COLO829 (cell line): ENCODE measurements at places on chromosomes 12 and 14.

GRCh38 chr12:19234981-19235871 is 105.7 kb downstream of the PLEKHA5 start:
- no peak for DNase-seq

DNA sequence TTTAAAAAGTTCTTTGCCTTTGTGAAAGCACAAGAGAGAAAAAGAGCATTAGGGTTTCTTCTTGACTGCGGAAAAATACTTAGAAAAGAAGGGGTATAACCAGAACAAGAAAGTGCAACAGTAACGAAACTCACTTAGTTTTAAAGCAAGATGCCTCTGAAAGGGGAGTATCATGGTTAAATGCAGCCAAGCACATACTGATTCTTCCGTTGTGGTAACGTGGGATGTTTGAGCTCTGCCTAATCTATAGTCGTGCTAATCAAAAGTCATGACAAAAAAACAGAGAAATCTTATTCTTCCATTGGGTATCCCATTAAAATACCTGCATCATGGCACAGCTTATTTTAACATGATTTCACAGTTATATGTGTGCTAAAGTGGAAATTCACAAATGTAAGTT is 187.8 kb upstream of the LRFN5 start:
- DNase-seq: no peak

GRCh38 chr12:19186722-19187661 is 57.5 kb downstream of the PLEKHA5 start:
- peak; percentile 42 for DNase-seq

DNA sequence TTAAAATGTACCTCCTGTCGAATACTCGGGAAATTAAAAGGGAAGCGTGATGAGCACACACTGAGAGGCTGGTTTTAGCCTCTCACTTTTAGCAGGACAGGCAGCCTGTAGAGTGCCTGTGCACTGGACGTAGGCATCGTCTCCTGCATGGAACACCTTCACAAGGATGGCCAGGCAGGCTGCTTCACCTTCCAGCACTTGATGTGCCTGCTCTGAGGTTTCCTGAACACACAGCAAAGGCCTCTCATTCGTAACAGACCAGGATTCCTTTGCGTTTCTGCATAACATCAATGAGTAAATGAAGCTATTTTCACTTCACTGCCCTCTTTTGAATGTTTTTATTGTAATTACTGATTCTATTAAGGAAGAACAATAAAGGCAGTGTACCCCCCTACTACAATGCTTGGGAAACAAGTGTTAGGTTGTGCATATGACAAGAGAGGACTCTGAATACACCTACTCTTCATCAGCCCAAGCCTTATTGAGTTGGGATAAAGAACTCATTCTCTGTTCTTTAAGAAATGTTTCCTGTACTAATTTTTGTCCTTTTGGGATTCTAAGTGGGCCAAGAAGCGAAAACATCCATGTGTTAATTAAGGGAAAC is 1077.6 kb upstream of the FOXG1 start:
- no peak for DNase-seq

DNA sequence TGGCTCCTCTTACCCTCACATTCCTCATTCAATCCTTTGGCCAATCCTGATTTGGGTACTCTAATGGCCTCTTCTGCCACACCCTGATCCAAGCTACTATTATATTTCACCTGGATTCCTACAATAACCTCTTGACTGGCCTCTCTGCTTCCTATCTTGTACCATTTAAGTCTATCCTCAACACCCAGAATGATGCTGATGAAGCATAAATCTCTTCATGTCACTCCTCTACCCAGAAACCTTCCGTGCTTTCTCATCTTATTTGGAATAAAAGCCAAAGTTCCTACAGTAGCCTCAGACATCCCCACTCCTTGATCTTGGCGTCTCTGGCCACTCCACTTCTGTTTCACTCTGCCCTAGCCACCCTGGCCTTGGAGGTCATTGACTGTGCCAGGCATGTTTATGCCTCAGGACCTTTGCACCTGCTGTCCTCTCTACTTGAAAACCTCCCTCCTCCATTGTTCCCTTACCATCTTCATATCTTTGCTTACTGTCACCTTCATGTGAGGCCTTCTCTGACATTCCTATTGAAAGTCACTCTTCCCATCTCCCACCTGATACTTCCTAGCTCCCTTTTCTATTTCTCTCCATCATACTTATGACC is 46.4 kb upstream of the NRXN3 start:
- no peak for DNase-seq

DNA sequence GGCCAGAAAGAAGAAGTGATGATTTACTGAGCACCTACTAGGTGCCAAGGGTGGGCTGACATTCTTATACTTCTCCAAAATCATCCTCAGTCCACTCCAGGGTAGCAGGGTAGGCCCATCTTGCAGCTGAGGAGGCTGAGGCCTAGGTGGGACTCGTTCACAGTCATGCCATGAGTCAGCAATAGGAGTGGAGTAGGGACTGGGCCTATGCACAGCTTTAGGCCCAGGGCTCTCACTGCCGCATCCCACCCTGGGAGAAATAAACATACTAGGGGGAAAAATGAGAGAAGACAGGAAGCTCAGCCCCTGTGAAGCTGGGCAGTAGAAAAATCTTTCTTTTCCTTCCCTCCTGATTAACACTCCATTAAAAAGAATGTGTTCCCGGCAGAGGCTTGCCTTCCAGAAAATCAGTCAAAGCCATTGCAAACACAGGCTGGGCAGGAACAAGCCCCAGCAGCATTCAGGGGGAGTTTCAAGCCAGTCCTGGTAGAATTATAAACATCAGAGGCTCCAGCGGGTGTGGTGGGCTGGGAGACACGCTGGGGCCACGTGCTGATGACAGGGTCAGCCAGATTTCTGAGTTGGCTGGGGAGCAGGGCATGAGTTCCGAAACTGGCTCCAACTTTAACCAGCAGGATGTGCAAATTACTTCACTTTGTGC is 1.8 kb downstream of the HSPB8 start:
- DNase-seq: no peak

- no peak for DNase-seq
These were observed 933.1 kb upstream of the FBXO33 start for GRCh38 chr14:40365305-40365704.

GRCh38 chr12:24226745-24227350 is 277.4 kb upstream of the SOX5 start:
- peak; percentile 47 for DNase-seq

- DNase-seq: no peak
These were observed 9.1 kb downstream of the B4GALNT3 start for GRCh38 chr12:468671-469389.

DNA sequence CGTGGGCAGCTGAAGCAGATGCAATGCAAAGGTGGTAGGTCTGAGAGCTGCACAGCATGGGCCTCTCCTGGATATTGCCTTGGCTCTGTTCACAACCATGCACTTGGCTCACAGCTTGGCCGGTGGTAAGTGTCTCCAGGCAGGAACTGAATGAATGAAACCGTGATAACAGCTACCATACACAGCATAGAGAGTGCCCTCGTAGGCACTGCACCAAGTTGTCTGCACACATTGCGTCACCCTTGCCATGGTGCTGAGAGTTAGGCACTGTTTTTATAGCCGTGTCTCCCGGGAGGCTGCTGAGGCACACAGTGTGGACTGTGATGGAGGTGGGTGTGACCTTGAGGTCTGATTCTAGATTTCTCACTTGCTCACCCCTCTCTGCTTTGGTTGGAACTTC is 157.6 kb upstream of the VASH1 start:
- no peak for DNase-seq

DNA sequence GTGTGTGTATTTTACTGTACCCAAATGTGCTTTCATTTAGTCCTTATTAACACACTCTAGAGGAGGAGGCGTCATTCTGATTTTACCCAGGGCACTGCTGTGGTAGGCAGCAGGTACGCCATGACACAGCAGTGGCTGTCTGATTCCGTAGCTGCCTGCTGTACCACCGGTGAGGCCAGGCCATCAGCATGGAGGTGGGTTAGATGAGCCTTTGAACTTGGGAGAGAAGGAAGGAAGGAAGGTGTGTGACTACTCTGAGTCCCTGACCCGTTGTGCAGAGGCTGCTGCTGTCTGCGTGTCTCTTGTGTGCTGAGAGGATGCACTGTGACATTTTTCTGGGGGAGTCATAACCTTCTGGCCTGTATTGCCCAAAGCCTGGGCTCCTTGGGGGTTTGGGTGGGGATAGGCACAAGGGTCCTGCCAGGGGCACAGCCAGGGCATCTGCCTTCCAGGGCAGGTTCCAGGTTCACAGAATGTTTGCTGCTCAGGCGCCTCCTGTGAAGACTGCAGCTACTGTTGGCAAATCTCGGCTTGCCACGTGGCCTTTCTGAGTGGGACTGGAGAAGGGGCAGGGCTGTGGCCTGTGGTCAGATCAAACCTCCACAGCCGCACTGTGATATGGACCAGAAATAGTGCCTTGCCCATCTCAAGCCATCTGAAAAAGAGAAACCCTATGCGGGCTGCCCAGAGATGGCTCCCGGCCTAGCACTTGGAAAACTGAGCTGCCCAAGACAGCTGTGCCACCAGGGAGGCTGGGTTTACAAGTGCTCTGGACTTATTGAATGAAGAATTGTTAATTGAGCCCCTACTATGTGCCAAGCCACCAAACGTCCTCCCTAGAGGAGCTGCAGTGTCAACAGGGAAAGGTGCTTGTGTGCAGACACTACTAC is 47.1 kb downstream of the MLXIP start:
- no peak for DNase-seq

DNA sequence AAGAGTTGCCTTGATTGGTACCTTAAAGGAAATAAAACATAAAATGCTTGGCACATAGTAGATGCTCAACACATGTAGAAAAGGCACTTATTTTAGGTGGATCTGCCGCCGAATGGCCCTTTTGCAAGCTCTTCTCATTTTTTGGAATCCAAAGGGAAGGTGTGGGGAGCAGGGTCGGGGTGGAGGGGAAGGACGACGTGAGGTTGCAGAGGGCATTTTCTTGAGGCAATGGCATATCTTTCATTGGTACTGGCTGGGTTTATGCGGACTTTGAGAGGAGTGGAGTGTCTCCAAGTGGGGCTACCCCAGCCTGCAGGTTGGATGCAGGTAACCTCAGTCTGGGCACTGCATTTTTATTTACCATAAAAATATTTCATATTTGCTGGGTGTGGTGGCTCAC is 8.1 kb downstream of the RTL1 start:
- no peak for DNase-seq
